ENCODE measurements at places on chromosomes 3 and 15.

GRCh38 chr3:46707601-46708011 is 6.4 kb downstream of the TMIE start:
- DNase-seq = no peak

GRCh38 chr3:168089179-168089771 is 6.4 kb downstream of the GOLIM4 start:
- no peak for DNase-seq

DNA sequence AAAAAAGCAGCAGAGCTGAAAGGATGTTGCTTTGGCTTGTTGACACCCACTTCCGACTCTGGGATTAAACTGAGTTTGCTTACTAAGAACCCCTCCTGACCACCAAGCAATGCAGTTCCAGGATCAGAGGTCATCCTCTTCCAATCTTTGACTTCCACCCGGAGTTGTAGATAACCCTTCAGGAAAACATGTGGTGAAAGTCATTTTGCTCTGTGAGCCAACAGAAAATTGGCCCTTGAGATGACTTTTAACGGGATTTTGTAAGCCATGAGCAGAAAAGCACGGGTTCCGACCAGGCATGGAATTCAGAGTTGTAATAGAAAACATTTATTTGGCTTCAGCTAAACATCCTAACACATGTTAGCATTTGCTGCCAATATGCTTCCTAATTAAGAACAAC is 171.6 kb upstream of the NR2F2 start:
- no peak for DNase-seq

DNA sequence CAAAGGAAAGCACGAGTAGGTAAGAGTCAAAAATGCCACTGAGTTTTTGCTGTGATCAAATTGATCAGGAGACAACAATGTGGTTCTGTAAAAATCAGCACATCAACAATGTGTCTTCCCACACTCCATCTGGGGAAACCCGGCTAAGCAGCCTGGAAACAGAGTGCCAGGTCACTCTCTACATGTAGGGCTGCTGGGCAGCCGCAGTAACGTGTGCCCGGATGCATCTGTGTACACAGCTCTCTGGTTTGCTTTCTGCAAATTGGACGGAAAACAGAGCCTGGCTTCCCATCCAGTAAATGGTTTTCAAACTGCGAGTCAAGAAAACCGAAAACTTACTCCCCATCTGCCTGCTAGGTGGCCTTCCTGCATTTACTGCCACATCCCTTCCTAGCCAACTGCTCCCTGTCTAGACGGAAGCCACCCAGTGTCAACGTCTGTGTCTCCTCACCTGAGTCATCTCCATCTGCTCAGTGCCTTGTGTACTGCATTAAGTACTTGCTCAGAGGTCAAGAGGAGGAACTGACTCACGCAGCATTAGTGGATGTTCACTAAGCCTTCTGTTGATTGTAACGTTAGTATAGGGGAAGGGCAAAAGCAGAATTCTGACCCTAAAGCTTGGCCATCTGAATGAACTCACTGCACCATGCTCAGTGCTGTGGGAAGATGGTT is 124.1 kb downstream of the TJP1 start:
- no peak for DNase-seq

All from stimulated activated effector memory CD8-positive, alpha-beta T cell treated with anti-CD3 and anti-CD28 coated beads, Interleukin-12 subunit alpha, Interleukin-12 subunit beta, amount 100 ng/mL, for 72 hours (primary cell).